HL-60 (cell line): ENCODE measurements at places on chromosomes 3 and 15.

DNA sequence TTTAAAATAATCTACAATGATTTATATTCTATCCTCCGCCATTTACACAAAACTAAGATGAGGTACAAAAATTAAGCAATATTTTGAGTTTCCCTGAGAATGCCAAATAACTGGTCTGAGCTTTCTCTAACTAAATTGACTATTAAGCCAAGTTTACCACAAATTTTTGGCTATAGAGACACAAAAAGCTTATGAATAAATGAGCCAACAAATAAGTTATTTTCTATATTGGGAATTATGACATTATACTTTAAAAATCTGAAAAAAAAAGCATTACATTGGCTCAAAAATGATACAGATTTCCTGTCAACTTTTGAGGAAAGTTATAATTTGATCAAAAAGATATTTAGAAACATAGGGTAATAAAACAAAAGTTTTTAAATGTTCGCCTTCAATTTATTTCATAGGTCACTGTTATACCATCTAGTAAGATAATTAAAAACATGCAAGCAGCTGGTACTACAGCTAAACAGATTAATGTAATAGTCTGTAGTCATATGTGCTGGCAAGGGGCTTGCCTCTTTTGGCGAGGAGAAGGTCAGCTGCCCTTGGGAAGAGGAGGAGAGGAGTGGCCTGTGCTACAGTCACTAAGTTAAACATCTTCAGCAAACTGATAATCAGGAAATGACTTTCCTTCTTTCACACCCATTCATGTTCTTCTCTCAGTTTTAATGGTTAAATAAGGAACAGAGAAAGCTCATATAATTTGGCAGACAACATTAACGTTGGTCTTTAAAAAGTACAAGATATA lies 318.5 kb downstream of the TBC1D5 start:
- DNase-seq: no peak

DNA sequence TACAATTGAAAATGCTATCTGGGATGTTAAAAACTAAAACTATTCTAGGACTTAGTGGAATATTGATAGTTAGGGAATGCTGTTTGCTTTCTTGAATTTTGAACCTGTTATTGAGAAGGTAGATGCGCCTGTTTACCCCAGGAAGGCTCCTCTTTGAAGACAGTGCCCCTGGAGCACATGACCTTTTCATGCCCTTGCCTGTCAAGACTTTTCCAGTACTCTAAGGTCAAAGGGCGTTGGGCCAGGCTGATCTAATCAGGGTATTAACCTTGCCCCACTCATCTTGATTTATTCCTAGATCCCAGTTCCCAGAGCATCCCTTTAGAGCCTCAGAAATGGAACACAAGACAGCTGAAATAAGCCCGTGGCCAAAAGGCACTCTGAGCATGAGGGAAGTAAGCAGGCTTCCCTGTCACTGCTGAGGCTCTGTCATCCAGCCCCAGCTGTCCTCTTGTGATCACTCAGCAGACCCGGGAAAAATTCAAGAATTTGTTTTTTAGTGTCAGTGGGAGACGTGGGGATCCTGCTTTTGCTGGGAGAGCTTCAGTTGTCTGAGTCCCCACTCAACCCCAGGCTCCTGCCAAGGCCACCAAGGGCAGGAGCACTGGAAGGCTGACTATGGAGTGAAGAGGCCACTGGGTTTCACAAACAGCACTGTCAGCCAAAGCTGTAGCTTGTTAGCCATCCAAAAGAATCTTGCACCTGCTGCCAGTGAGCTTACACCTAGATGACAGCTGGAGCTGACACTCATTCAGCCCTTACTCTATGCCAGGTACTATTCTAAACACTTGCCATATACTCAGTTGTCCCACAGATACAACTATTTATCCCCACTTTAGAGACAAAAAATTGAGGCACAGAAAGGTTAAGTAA lies 169.0 kb downstream of the PGPEP1L start:
- DNase-seq: no peak

- no peak for DNase-seq
Observed at GRCh38 chr15:38066612-38067011, 132.2 kb downstream of the TMCO5A start.

- no peak for DNase-seq
Observed at GRCh38 chr3:194875581-194876402, 190.1 kb downstream of the FAM43A start.

DNA sequence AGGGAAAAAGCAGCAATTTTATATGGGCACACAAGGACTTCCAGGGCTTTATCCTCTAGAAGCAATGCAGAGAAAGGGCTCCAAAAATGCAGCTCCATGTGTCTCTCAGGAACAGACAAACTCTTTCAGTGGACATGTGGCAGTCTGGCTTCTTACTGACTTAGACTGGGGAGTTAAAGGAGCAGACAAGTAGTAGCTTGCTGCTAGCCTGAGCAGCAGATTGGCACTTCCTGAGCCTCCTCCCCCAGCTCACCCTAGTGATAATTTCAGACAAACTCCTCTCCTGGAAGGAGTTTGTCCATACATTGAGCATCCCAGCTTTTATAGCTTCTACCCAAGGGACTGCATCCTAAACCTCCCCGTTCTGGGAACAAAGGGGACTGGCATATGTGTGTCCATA lies 101.7 kb upstream of the MANF start:
- DNase-seq: no peak

- DNase-seq: no peak
Observed at GRCh38 chr3:180391001-180391400, 211.0 kb upstream of the TTC14 start.

GRCh38 chr3:154015307-154015706 lies 105.9 kb upstream of the ARHGEF26 start:
- no peak for DNase-seq

- DNase-seq: no peak
Observed at GRCh38 chr3:170734043-170734734, 135.8 kb downstream of the RPL22L1 start.

DNA sequence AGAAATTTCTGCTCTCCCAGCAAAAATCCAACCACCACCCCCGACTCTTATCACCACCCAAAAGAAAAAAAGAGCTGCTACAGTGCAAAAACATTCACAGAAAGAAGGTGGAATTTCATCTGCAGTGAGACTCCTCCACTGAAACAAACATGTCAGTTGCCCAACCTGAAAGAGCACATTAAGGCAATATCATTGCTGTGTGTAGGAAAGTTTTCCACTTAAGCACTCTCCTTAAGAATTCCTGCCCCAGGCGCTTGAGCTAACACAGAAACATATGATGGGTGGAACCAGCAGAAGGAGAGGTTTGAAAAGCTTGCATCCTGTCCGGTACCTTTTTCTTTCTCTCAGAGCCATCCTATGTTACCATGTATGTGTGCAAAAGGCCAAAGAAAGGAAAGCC lies 200.8 kb upstream of the GADL1 start:
- DNase-seq: no peak

DNA sequence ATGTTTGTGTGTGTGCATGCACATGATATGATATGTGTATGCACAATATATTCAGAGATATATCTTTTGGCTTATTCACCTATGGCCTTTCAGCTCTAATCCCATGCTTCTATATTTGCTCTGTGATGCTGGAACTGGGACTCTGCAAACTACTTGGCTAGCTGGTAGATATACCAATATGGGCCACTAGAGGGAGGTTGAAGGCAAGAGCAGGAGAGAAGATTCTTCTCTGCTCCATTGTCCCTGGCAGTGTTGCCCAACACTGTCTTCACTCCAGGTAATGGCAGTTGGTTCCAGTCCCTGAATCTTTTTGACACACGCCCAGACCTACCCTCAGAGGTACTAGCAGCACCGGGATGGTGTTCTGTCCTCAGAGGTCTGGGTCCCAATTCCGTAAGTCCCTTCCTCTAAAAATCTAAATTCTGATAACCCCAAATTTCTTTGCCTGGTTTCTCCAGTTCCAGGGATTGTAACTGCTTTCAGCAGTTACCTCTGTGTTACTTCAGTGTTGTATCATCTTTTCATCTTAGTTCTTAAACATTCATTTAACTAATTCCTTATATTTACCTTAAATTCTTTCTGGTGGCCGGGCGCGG lies 44.7 kb downstream of the GTPBP8 start:
- DNase-seq: peak; percentile 54

GRCh38 chr15:39869858-39870515 lies 50.1 kb downstream of the GPR176 start:
- DNase-seq: no peak

DNA sequence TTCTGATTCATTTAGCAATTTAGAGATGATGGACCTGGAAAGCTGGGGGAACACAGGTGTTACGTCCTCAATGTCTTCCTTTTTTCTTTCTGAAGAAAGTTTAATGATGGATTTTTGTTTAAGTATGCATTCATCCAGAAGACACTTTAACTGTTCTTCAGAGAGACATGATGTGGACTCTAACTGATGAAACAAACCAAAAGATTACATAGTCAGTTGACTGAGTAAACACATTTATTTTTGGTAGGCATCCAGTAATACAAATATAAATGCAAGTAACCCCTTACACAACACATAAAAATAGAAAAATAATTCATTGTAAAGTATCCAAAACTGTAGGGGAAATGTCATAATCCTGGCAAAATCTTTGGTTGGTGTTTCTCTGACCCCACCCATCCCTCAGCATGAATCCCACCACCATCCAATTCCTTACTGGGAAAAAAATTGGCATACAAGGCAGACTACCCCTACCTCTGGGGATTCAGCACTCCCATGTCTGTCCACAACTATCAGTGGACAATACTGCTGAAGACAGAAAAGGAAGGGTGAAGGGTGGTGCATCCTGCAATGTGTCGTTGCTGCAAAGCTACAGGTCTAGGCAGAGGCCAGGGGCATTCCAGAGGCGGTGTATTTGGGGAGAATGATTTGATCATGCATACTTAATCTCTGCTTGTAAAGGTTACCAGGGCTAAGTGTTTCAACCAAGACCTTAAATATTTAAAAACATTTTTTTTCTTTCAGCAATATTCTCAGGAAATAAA lies 37.4 kb downstream of the THBS1 start:
- no peak for DNase-seq

GRCh38 chr15:44295750-44296431 lies 7.4 kb downstream of the GOLM2 start:
- no peak for DNase-seq

- DNase-seq: no peak
Observed at GRCh38 chr3:71611099-71611498, 27.6 kb upstream of the FOXP1 start.

DNA sequence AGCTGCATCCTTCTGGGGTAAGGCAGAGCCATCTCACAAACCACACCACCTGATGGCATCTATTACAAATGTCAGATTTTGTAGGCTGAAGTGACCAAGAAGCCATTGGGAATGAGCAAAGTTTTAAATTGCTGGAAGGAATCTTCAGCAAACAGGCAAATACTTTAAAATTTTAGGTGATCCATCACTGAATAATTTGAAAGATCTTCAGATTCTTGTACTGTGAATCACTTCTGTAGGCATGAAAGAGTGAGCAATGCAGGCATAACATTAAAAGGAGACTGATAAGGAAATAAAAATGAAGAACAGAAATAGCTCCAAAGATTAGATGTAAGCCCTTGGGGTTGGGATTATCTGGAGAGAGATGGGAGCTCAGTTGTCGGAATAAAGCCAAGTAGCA lies 36.0 kb upstream of the ALDH1L1 start:
- DNase-seq: no peak

GRCh38 chr3:157061265-157061664 lies 98.7 kb downstream of the CCNL1 start:
- no peak for DNase-seq

DNA sequence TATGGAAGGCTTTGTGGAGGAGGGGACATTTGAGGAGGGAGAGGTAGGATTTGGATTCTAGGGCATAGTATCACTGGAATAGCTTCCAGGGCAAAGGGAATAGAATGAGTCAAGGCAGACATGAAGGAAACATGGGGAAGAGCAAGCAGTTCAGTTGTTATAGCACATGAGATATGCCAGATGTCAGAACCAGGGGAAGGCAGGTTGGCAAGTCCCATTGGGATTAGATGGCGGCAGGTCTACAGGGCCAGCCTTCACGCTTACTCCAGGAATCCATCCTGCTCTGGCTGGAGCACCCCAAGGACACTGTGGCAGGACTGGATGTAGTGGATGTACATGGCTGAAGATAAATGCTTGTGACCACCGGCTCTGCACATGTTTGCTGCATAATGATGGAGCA lies 120.4 kb upstream of the ST8SIA2 start:
- no peak for DNase-seq

GRCh38 chr3:124174476-124174875 lies 182.6 kb upstream of the ROPN1 start:
- no peak for DNase-seq

DNA sequence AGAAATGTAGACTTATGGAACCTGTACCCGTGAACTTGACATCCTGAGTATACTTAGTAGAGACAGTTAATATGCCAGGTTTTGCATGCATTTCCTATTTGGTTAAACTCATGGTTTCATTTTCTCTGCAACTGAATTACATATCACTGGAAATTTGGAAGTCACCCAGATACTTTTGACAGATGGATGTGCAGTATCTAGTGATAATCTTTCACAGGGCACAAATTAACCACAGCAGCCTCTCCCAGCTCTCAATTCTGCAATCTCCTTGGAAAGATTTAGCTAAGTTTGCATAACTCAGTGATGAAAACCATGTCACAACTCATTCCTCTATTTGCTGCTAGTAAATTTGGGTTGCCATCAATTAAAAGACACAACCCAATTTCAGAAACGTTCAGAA lies 162.3 kb upstream of the TPM1 start:
- no peak for DNase-seq

GRCh38 chr3:42980909-42981308 lies 1.8 kb downstream of the GASK1A start:
- no peak for DNase-seq

DNA sequence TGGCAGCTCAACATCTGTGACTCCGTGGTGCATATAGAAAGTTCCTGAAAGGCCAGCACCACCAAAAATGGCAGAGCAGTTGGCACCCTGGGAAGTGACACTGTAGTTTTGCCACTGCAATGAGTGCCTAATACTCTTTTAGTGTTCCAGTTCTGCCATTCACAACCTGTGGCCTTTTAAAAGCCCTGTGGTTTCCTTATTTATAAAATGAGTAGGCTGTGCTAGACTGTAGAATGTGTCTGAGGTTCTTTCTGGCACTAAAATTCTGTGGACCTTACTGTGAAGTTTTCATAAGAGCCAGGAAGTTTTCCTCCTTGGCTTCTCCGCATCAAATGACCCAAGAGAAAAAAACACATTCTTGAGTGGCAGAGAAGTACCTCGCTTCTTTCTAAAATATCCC lies 74.1 kb downstream of the MME start:
- no peak for DNase-seq

GRCh38 chr3:177284383-177284881 lies 87.2 kb upstream of the TBL1XR1 start:
- DNase-seq: peak; percentile 69

- no peak for DNase-seq
Observed at GRCh38 chr3:143216709-143217182, 97.2 kb downstream of the CHST2 start.

DNA sequence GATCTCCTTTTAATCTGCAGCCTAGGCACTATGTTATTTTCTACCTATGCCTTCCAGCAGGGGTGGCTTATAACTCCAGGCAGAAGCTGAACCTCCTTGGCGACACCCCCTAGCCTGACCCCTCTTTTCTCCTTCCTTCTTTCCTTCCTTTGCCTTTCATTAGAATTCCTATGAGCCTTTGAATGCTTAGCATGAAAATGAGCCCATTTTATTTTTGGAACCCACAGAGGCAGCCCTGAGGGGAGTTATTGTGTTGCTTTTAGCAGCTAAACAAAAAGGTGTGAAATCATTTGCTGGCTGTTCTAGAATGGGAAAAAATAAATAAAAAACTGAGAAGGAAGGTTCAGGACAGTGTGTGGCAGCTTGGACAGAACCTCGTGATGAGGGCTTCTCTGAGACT lies 164.6 kb upstream of the ICE2 start:
- DNase-seq: no peak

GRCh38 chr3:52623234-52623792 lies 62.4 kb downstream of the PBRM1 start:
- DNase-seq: no peak

- DNase-seq: no peak
Observed at GRCh38 chr3:72520690-72521308, 327.4 kb downstream of the SHQ1 start.
